ENCODE measurements at places on chromosomes 5 and 9.

GRCh38 chr5:137453483-137454080, 45.5 kb downstream of the SPOCK1 start:
- DNase-seq = no peak

GRCh38 chr9:35859310-35859989, 10.8 kb downstream of the OR13J1 start:
- DNase-seq = no peak

- DNase-seq = no peak
Measured at GRCh38 chr9:758146-758545, 83.4 kb upstream of the DMRT1 start.

GRCh38 chr5:169126481-169127021, 174.4 kb downstream of the SLIT3 start:
- no peak for DNase-seq

- no peak for DNase-seq
Measured at GRCh38 chr5:111997308-111997707, 240.3 kb upstream of the NREP start.

DNA sequence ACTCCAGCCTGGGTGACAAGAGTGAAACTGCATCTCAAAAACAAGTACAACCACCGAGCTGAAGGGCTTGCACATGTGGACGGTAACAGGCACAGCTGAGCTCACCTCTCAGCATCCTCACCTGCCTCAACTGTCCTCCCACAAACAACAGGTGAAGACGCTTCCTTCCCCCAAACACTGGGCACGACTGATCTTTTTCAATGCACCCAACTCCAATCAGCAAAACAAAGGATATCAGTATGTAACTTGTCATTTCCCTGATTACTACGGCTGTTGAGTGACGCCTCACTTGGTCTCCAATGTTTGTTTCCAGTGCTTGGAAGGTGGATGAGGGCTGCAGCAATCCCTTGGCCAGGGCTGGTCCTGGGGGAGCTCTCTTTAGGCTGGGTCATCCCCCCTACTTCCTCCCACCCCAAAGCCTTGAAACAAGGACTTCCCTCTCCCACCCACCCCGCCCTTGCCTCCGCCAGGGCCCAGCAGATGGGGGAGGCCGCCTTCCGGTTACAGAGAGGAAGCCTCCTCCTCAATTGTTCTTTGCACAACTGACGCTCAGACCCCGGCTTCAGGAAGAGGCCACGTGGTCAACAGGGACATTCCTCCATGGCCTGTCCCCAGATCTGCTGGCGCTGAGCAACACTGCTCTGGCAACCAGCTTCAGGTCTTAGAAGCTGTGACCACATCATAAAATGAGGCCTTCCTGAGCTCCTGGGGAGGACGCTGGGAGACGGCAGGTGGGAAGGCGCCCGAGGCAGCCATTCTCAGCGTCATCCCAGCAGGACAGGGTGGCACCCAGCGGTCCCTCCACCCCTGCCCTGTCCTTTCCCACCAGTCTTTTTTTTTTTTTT, 5.9 kb downstream of the FAM78A start:
- DNase-seq = peak; percentile 42

GRCh38 chr9:81886665-81887064, 41.6 kb upstream of the SPATA31D4 start:
- no peak for DNase-seq

DNA sequence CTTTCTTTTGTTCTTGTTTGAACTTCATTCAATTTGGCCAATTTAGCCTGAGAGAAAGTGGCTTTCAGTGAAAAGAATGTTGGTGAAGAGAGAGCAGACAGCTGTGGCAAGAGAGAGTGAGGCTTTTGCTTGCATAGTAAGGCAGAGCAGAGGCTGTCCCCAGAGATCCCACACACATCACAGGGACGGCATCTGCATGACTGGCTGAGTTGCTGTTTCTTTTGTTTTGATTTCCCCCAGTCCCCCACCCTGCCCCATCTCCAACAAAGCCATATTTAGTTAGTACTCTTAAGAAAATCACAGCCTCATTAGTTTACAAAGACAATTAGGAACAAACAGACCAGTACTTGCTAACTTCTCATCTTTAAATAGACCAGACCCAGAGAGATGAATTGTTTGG, 363.9 kb upstream of the SEMA6A start:
- no peak for DNase-seq

DNA sequence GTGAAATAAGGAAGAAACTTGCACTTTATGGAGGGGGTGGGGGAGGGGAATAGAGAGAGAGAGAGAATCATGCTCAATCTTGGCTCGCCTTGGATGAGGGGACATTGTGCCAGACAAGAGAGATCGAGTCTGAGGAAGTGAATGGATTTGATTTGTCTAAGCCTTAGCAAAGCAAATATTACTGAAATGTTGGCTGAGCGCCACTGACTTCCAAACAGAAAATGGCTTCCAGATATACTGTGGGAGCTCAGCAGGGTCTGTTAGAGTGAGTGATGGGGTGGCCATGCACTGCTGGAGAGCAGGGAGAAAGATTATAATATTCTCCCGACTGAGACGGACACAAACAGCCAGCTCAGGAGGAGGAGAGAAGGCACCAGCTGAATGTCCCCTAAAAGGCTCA, 34.5 kb downstream of the BRINP1 start:
- DNase-seq = no peak

DNA sequence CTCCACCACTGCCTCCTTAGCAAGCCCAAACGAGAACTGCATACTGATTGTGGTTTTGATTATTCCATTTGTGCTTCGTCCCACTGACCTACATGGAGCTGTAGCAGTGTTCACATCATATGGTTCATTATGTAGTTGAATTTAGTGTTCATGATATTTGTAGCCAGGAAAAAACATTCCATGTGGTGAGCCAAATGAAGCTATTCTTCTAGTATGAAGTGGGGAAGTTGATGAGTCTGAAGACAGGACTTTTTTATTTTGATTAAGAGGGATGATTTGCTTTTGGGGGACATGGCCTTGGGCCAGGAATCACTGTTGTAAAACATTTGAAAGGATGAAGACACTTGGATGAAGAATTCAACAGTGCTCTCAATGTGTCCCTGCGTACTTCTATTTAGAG, 192.9 kb upstream of the SLC27A6 start:
- no peak for DNase-seq

GRCh38 chr9:136674786-136675349, 12.2 kb downstream of the EGFL7 start:
- no peak for DNase-seq

DNA sequence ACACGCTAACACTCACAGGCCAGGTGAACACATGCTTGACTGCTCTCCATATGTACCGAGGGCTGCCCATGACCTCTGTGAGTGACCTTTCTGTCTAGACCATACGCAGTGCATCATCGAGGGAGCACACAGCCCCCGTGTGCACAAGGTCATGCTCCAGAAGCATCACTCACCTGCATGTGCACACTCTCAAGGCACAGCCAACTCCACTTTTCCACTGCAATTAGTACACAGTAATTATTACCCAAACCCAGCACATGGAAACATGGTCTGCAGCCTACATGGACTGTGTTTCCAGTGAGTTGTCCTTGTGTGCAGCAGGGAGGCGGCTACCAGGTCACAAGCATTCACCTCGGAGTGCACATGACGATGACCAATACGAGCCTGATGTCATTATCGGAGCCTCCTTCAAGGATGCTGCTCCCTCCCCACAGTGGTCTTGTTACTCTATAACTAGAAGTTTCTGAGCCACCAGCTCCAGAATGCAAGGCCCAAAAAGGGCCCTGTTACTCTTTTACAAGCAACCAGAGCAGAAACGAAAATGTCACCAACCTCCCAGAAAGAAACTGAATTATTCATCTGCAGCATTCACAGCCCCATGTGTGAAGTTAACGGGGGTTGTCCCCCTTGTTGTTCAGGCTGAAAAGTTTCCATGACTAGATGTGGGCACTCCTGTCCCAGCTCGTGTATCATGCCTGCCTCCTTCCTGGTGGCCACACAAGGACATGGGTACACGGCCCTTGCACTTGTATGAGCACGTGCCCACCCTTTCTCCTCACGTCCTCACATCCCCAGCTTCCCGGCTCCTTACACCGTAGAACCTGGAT, 31.2 kb downstream of the SEMA4D start:
- no peak for DNase-seq

GRCh38 chr9:16425562-16426231, 444.8 kb downstream of the BNC2 start:
- DNase-seq = no peak

GRCh38 chr5:117889596-117889995, 1098.8 kb downstream of the DTWD2 start:
- no peak for DNase-seq

- no peak for DNase-seq
Measured at GRCh38 chr5:149160291-149160787, 19.0 kb downstream of the ABLIM3 start.

DNA sequence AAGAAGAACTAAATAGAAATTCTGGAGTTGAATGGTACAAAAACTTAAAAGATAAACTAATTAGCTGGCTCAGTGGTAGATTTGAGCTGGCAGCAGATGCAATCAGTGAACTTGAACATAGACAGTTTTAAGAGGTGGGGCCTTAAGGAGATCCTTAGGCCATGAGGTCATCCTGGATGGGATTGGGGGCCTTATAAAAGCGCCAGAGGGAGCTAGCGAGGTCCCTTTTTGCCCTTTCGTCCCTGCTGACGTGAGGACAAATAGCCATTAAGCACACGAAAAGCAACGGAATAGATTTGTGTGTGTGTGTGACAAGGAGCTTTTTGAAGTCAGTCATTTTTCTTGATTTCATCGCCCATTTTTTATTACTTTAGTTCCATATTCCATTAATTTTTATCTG, 83.3 kb downstream of the ZNF354C start:
- no peak for DNase-seq

- no peak for DNase-seq
Measured at GRCh38 chr5:37005946-37006540, 129.5 kb downstream of the NIPBL start.

GRCh38 chr5:169694091-169694625, 57.1 kb downstream of the DOCK2 start:
- DNase-seq = no peak

DNA sequence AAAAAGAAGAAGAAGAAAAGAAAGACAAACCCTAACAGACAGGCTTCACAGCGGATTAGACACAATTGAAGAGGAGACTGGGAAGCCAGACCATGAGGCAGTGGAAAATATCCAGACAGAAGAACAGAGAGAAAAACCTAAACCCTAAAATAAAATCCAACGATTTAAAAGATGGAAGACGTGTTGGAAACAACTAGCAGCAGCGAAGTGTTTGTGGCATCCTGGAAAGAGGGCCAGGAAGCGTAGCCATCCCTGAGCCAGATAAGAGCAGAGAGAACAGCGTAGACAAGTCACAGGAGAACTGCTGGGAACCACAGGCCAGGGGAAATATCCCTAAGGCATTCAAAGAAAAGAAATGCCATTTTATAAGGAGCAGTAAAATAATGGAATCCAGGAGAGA, 39.7 kb upstream of the NKD2 start:
- no peak for DNase-seq

DNA sequence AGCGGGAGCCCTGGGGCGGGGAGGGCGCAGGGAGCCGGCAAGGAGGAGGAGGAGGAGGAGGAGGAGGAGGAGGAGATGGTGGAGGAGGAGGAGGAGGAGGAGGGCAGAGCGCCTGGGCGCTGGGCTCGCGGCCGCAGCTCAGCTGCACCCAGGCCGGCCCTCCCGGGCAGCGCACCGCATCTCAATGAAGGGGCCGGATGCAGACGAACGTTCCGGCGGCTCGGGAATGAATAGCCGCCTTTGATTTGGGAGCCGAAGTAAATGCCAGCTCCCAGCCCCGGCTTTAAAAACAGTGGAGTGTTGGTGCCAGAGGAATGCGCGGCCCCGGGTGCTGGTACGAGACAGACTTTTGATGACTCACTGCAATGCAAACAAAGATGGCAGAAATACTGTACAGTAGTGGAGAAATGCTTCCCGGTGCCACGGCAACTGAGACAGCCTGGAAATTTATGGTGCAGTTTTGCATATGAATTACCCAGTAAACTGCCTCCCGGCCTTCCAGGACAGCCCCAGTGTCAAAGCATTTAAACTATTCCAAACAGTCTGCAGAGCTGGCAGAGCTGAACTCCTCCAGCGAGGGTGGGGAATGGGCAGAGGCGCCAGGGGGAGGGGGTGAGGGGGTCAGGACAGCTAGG, 43.1 kb downstream of the NACC2 start:
- DNase-seq = no peak

DNA sequence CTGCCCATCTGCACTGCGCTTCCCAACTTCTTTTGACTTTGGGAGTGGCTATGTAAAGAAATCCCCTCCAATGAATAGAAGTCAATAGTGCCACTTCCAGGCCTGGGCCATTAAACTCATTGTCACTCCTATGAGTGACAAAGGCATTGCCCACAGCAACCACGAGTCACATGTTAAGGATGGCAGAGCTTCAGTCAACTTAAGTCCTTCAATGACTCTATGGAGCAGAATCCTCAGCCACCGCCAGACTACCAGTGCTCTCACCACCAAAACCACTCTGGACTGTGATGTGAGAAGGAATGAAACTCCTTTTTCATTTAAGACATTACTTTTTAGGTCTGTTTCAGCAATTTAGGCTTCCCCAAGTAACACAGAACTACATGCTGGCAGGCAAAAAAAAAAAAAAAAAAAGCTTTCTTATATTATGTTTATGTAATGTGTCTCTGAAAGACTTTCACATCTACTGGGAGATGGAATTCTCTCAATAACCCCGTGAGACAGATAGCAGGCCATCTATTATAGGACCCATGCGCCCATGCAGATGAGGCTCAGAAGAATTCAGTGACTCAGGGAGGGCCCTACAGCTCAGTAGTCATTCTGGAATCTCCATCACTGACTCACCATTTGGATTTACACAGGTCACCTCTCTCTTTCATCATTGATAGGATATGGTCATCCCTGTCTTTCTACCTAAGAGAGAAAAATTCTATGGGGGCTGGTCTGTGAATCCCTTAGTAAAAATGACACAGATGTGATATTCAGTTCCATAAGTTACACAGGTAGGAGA, 180.5 kb downstream of the CEMIP2 start:
- DNase-seq = no peak

DNA sequence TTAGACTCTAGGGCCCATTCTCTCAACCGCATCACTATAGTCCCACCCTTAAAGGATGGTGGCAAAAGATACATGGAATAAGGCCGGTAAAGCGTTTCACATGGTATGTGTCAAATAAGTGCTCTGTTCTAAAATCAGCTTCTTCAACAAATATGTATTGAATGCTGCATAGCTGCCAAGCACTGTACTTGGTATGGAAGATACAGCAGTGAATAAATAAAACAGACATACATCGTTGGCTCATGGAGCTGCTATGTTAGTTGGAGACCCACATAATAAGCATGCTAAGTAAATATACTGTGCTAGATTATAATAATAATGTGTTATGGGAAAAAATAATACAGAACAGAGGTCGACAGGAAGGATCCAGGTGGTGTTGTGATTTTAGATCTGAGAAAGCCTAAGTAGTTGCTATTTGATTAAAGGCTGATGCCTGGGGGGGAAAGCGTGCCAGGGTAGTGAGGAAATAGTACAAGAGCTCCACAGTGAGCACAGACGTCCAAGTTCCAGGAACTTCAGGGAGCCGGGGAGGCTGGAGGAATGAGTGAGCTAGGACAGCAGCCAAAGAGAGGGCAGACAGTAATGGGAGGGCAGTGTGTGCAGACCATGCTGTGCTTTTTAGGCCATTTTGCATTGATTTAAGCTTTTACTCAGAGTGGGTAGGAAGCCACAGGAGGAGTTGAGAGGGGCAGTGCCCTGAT, 93.7 kb downstream of the JAKMIP2 start:
- DNase-seq = no peak

- DNase-seq = no peak
Measured at GRCh38 chr5:1561402-1561929, 37.7 kb upstream of the LPCAT1 start.
